Ureter (tissue), 1 donor: ENCODE measurements at places on chromosomes 3 and 15. TPM values are rescaled to one million over a fixed set of nuclear protein-coding genes. Genes with fewer than 3 reads are reported as not detected.

DNA sequence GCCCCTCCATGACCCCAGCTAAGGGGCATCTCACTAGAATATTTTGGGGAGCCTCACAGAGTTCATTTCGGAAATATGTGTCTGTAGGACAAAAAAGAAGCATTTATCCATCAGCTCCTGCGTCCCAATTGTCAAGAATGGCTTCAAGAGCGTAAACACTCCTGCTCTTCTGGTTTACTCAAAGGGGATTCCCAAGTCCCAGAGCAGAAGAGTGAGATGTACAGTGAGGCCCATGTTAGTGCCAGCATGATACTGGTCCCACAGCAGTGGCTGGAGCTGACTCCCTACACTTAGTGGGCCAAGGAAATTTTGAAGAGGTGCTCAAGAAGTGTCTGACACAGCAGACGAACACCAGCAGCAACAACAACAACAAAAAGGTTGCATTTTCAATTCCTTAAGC, 34.9 kb upstream of the ARL8B start:
- no peak for DNase-seq

GRCh38 chr3:194326192-194326967, 24.7 kb downstream of the CPN2 start:
- DNase-seq, result no peak

Gene ISL2
- 0.62 TPM for total RNA-seq

Gene STAB1
- total RNA-seq, result 191 TPM

Gene CNTN4
- total RNA-seq, result 15.3 TPM

Gene MYRIP
- 4.8 TPM for total RNA-seq
